ENCODE measurements at places on chromosomes 3 and 15.
A peak's percentile ranks its signal among the peaks of the same experiment; 100 is the strongest.

GRCh38 chr3:170277833-170278580 is 55.8 kb downstream of the PRKCI start:
- DNase-seq: peak; percentile 11

DNA sequence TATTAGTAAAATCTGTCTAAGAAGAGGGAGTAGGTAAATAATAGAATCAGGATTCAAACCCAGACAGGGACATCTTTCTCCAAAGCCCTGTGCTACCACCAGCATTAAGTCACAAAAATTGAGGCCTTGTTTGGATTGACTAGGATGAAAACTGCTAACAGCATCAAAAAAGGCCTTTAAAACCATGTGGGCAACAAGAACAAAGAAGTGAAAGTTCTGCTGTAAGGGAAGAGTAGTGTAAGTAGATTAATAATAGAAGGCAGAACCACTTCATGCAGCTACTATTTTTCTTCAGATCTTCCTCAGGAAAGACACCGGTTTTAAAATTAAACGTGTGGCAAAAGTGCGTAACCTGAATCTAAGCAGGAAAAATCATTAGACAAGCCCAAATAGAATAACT is 15.3 kb upstream of the KBTBD12 start:
- peak; percentile 40 for DNase-seq

- DNase-seq: no peak
These were observed 210.2 kb downstream of the OSBPL10 start for GRCh38 chr3:31770822-31771326.

DNA sequence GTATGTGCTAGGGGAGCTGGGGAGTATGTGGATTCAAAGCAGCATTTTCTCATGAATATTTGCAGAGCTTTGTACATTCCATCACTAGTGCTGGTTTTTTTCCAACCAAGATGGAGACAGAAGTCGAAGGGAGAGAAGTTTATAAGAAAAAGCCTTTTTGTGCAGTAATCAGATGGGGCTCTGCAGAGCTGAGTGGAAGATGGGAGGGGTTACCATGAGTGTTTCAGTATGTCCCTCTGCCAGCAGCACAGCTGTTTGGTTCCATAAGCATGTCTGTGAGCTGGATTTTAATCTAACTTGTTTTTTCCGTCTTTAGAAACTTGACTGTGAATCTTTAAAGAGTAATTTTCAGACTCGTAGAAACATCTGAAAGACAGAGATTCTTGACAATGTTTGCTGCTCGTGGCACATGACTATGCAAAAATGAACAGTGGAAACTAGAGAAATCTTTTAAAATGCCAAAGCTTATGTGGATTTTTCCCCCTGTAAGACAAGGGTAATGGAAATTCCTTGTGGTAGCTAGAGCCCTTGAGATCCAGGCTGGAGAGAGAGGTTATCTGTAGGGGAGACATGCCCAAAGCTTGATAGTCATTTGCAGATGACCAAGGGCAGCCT is 20.3 kb downstream of the STARD9 start:
- DNase-seq: no peak

- no peak for DNase-seq
These were observed 358.6 kb downstream of the CHST2 start for GRCh38 chr3:143478115-143478693.

- peak; percentile 20 for DNase-seq
These were observed 766.8 kb downstream of the TBL1XR1 start for GRCh38 chr3:176430244-176431037.

DNA sequence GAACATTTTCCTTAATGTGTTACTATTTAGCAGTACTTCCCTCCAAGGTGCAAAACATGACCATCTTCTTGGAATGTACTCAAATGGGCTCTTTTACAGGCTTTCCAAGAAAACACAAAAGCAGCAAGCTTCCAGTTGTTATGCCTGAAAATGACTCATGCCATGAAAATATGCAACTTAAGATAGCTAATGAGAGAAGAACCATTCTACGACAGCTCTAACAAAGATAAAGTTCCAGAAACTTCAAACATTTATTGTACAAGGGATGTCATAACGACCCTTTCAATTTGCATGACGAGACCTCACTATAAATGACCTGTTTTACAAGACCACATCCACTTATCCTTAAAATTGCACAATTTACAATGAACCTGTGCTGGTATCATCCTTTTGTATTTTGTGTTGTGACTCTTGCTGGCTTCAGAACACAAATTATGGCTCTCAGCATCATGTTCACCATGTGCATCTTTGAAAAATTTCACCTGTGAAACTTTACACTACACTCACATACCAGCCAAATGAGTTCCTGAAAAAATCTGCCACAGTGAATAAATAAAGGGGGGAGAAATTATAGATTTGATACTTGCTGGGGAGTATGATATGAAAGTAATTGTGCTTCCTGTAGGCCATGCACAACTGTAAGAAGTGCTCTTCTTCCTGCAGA is 433.7 kb downstream of the MAGI1 start:
- DNase-seq: no peak

DNA sequence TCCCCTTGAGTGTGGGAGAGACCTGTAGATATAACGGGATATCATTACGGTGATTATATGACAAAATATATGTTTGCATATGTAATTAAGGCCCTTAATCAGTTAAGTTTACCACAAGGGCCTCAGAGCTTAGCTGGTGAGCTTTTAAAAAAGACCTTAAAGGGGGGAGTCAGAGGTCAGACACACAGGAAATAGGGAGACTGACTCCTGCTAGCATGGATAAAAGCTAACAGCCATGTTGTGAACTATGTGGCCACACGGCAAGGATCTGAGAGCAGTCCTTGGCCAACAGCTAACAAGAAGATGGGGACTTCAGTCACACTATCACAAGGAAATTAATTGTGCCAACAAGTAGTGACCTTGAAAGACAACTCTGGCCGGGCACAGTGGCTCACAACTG is 3.1 kb downstream of the STAG1 start:
- no peak for DNase-seq

- DNase-seq: no peak
These were observed 71.8 kb downstream of the FNDC3B start for GRCh38 chr3:172111163-172111562.

DNA sequence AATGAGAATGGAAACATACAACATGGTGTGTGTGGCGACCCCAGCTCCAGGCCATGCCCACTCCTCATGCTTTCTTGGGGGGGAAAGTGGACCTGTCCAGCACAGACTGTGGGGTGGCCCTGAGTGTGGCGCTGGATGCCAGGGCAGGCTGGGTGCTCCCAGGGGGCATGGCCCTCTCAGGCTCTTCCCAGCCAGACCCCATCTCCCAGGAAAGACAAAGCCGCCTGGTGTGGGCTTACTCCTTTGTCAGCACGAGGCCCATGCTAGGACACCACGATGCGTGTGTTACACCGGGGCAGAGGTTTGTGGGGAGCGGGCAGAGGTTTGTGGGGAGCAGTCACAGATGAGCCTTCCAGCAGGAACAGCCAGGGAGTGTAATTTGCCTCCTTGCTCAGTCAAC is 68.5 kb downstream of the ABTB1 start:
- DNase-seq: no peak

DNA sequence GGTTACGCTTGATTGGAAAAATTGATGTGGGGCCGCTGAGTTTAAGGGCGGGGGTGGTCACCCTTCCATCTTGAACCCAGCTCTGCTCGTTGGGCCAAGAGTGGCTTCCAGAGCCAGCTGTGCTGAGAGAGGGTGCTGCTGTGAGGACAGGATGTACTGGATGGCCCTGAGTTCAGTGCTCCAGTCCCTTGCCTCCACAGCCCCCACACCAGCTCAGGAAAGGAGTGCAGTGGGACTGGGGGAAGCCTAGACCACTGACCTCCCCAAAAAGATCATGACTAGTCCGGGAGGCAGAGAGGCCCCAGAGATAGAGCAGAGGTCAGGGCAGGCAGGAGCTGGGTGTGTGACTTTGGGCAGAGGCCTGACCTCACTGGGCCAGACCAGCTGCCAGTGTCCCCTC is 4.0 kb upstream of the PTH1R start:
- DNase-seq: no peak

DNA sequence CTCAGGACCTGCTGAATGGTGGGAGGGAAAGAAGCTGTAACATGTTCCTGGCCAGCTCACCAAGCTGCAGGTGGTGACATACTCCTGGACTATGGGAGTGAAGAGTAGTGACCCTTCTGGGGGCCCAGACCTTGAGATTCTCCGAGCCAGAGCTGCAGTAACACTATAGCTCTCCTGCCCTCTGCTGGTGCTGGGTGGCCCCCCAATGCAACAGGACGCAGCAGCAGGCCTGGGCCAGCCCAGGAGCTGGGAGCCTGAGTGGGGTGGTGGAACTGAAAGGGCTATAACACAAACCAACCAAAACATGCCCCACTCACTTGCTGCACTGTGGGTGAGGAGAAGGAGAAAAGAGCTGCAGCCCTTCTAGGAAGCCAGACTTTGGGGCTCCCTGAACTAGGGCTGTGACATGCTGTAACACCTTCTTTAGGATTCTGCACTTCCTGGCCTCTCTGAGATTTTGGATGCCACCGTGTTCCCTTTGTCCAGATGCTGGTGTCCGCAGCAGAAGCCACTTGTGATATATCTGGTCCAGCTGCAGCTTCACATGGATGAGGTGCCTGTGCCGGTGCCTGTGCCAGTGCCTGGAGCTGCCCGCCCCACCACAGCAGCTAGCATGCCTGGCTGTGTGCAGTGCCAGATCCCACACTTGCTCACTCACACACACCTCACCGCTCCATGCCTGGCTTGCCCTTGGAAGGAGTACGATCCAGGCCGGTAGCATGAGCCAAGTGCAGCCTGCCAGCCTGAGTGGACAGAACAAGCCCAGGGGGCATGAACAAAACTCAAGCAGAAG is 636.8 kb upstream of the KCNMB2 start:
- no peak for DNase-seq

GRCh38 chr3:37984051-37984450 is 6.5 kb upstream of the VILL start:
- no peak for DNase-seq

GRCh38 chr3:117565777-117566176 is 856.2 kb downstream of the TUSC7 start:
- DNase-seq: no peak

DNA sequence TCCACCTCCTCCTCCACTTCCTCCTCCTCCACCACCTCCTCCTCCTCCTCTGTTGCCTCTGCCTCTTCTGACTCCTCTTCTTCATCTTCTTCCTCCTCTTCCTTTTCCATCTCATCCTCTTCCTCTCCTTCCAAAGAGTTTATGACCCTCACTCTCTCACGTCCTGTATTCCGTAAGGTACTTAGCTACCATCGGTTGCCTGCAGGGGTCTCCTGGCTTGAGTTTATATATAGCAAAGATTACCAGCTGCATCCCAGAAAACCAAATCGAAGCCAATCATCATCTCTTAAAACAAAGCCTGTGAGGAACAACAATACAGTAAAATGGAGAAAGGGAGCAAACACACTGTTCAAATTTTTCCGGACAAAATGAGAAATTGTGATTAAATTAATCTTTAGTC is 317.4 kb downstream of the C3orf38 start:
- DNase-seq: no peak

Measured in GM20000 (cell line).